ENCODE measurements at places on chromosomes 6 and 20.

GRCh38 chr6:146913842-146914488 is 290.3 kb upstream of the STXBP5 start:
- DNase-seq = peak; percentile 8

- DNase-seq = no peak
Measured at GRCh38 chr6:169895926-169896761, 144.7 kb downstream of the ERMARD start.

- no peak for DNase-seq
Measured at GRCh38 chr6:148578489-148578814, 168.4 kb upstream of the UST start.

- DNase-seq = no peak
Measured at GRCh38 chr20:49887251-49888211, 27.8 kb downstream of the SPATA2 start.

All from endothelial cell (in vitro differentiated cells).